ENCODE measurements at places on chromosomes 16 and 17.

DNA sequence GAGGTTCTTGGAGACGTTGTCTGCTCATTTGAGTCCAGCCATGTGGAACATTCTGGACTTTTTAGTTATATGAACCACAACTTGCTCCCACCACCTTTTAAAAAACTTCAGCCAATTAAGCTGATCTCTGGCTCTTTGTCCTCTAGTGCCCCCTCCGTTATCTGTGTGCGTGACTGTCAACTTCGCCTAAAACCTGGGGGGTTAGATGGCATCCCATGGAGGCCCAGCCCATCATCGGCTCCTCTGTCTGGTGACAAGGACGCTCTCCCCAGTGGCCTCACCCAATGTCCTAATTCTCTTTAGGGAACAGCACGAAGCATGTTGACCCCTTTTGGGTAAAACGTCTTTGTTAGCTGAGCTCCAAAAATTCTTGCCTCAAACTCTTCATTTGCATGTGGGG, 341.0 kb upstream of the TNRC6C start:
- DNase-seq, result peak; percentile 12

DNA sequence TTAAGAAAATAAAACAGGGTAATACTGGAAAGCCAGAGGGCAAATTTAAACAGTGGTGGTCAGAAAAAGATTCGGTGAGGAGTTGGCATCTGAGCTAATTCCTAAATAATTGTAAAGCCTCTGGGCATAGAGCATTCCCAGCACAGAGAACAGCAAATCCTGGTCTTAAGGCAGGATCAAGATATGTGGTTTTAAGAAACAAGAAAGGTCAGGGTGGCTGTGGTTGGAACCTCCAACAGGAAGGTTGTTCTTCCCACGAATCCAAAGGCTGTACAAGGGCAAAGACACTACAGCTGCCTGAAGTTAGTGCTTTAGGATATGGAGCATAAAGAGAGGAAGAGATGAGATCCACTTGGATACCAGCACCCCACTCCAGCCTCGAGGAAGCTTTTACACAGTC, 114.6 kb downstream of the ZNF18 start:
- DNase-seq, result no peak

GRCh38 chr16:67499106-67499505, 15.8 kb upstream of the AGRP start:
- no peak for DNase-seq

- DNase-seq, result no peak
These were observed 304.4 kb downstream of the HS3ST3B1 start for GRCh38 chr17:14605267-14605599.

DNA sequence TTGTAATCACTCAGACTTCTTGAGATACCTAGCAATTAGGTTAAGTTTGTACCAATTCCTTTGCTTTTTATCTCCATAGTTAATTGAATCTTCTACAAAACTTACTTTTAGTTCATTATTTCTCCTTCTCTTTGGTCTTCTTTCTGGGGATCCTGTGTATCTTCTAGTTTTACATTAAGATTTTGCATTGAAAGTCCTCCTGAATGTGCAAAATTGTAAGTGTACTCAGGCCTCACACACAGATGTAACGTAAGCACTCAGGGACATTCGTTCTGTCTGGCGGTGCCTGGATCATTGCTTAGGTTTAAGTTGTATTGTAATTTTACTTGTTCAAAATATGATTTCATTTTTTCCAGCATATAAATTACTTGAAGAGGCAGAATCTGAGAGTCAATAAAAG, 222.6 kb upstream of the CPHXL start:
- DNase-seq, result no peak

- DNase-seq, result peak; percentile 94
These were observed 303 bp upstream of the SCNN1G start for GRCh38 chr16:23182206-23182678.

DNA sequence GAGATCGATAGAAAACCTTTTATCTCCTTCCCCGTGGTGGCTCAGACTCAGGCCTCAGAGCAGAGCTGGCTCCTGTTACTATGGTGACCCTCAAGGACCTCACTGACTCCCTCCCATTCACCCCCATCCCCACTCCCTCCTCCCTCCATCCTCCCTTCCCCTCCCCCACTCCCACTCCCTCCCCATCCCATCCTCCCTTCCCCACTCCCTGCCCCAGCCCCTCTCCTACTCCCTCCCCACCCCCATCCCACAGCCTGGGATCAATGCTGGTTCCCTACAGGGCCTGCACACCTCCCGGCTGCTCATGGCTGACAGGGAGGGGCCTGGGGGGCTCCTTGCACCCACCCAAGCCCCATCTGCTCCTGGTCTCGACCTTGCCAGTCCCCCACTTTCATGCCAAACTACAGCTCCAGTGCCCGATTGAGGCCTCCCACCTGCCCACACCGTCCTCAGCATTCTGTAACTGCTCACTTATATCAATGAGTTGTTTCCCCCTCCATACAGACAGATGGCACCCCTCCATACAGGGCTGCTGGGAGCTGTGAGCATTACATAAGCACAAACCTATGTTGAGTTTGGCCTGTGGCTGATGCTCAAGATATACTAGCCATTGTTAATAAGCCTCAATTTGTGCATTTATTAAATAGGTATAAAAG, 11.6 kb upstream of the RAI1 start:
- no peak for DNase-seq

DNA sequence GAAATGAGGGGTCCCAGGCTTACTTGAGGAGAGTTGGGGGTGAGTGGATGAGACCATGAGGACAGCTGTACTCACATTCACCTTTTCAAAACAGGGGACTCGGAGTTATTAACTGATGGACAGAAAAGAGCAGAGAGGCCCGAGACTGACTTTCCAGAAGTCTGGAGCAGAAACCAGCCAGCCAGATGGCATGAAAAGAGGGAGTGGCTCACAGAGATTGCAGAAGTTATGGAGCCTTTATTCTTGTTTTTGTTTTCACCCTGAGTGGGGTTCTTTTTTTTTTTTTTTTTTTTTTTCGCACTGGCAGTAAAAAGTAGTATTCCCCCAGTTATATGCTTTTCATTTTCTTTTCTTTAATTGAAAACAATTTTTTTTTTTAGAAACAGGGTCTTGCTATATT, 18.9 kb downstream of the TVP23A start:
- DNase-seq, result no peak

- no peak for DNase-seq
These were observed 40.3 kb upstream of the ENPP7 start for GRCh38 chr17:79690466-79690865.

DNA sequence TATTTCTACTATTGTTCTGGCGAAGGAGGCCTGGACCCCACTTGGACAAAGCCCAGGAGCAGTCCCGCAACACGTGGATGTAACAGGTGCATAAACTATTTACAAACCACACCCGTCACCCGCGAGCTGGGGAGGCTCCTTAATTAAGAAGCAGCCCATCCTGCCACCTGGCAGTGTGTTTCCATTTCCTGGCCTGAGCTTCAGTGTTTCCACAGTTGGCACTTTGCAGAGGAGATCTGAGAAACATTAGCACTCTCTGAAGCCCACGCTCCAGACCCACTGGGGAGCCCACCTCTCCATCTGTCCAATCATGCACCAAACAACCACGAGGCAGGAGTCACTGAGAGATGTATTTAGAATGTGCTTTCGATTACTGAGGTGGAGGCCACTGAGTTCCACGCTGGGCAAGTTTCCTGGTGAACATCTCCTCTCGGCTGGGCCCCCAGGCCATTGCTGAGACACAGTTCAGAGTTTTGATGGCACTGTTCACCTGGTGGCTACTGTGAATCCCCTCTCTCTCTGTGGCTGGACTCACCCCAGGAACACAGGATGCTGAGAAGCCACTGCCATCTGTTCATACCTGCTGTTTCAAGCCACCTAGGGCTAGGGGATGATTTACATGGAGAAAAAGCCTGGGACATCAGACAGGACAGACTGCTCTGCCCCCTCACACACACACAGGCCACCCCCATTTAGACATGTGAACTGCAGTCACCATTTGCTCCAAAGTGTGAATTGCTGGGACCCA, 129.1 kb downstream of the AIPL1 start:
- DNase-seq, result no peak

DNA sequence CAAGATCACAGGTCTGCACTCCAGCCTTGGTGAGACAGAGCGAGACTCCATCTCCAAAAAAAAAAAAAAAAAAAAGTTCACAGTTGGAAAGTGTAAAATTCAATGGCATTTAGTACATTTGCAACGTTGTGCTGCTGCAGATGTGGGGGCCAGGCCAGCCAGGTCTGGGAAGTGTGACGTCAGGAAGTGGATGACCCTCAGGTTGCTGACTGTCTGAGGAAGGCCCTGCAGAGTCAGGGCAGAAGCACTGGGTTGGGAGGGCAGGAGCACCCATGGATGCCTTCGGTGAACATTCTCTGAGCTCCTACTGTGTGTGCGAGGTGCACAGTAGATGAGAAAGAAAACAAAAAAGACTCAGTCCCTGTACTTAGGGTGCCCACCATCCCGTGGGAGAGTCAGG, 12.1 kb upstream of the WFDC1 start:
- no peak for DNase-seq

DNA sequence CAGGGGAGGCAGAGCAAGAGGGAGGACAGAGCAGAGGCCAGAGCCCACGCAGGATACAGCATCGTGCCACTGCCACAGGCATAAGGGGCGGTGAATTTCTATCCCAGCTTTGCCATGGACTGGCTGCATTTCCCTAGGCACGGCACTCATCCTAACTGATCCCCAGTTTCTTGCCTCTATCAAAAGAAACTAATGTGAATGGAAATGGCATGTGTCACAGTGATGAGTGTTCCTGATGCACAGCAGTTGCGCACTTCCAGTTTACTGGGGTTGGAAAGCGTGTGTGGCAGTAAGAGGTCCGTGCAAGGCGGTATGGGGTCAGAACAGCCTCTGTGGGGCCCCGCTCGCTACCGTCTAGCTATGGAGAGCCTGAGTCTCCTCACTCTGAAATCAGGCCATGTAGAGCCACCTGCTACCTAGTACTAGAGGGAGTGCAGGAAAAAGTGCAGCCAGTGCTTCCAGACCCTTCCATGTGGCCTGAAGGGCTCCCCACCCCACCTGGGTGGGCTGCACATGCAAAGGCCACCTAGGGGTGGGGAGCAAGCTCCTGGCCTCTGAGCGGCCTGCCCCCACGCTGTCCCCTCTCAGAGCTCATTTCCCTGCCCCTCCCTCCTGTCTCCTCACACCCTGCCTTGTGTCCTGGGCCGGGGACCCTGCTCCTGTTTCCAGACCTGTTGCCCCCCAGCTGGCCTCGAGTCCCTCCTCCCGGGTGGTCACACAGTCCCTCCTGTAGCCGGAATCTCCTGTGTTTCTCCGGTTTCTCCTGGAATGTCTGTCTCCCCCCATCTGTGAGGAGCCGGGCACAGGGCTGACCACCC, 5.0 kb upstream of the KCNJ18 start:
- DNase-seq, result no peak

GRCh38 chr16:79261481-79261940, 339.0 kb downstream of the MAF start:
- DNase-seq, result peak; percentile 56

DNA sequence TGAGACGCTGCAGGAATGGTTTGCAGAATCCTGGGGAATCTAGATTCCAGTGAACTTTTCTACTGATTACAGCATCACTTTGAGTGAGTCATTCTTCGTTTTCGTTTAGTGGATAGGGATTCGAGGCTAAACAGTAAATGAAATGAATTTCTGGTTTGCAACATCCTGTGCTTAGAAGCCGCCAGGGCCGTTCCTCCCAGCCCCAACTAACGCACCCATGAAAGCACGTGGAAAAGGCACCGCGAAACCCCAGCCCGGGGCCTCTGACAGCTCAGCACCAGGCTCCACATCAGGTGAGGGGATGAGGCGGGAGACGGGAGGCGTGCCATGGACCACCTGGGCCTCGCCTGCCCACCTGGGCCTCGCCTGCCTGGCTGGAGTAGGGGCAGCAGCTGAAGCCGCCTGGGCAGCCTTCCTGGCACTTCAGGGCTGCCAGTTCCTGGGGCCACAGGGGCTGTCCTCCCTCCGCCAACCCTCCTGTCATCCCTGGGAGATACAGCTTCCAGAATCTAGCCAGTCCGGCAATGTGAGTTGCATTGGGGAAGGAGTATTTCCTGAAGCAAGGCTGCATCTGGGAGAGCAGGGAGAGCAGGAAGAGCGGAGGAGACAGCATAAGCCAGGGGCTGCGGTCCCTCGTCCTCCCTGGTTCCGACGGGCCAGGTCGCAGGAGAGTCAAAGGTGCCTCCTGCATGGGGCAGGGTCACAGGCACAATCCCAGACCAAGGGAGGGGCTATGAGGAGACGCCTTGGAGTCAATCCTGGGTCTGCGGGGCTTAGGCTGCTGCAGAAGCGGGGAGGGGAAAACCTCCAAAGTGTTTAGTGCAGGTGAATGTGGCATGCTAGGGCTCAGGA, 78.4 kb downstream of the RPH3AL start:
- no peak for DNase-seq

- DNase-seq, result no peak
These were observed 3.6 kb downstream of the GSE1 start for GRCh38 chr16:85616607-85617321.

GRCh38 chr16:57774705-57775285, 27.5 kb downstream of the KIFC3 start:
- DNase-seq, result no peak

GRCh38 chr17:78154903-78155811, 9.0 kb downstream of the C17orf99 start:
- DNase-seq, result no peak

GRCh38 chr16:2520784-2521531, 787 bp downstream of the AMDHD2 start:
- DNase-seq, result peak; percentile 57

- no peak for DNase-seq
These were observed 13.5 kb upstream of the TBX21 start for GRCh38 chr17:47719411-47720152.

DNA sequence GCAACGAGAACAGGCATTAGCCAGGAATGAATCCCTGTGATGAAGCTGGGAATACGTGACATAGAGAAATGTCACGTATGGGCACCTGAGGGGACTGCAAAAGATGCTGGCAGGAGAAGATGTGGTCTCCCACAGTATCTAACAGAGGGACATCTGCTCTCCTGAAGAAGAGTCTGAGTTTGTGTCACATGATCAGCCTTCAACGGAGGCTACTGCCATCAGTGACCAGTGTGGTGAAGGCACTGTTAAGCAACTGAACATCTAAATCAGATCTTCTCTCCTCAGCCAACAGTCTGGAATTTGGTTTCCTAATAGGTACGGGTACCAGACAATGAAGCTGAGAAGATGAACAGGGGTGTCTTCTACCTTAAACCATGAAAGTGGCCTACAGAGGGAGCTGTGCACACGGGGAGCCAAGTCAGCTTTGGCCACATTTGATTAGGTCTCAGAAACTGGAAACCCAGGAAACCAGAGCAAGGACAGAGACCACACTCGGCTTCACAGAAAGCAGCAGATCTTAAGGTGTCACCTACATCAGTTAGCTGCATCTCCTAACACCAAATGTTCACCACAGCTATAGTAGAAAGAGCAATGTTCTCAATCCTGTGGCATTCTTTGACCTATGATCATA, 41.8 kb downstream of the BRD7 start:
- peak; percentile 55 for DNase-seq

DNA sequence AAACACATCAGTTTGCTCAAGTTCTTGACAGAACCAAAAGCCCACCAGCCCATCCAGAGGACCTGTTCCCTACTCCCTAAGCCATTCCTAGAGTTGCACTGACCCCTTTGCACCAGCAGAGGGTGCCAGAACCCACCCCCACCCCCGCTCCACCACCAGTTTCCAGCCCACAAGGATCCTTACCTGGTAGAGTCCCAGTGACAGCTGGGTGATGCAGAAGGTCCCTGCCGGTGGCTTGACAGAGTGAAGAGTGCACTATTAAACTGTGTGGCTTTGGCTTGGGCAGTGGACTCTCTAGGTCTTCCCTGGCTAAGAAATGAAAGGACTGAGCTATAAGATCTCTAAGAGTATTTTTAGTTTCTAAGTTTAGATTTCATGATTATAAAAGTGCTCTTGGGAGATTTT, 73.3 kb upstream of the MTMR4 start:
- DNase-seq, result peak; percentile 92

All from D341Med (cell line).